NCI-H1417 (cell line): ENCODE measurements at places on chromosomes 13 and 19.

- DNase-seq, result peak; percentile 78
These were observed 10.7 kb downstream of the PTGIR start for GRCh38 chr19:46614114-46614722.

DNA sequence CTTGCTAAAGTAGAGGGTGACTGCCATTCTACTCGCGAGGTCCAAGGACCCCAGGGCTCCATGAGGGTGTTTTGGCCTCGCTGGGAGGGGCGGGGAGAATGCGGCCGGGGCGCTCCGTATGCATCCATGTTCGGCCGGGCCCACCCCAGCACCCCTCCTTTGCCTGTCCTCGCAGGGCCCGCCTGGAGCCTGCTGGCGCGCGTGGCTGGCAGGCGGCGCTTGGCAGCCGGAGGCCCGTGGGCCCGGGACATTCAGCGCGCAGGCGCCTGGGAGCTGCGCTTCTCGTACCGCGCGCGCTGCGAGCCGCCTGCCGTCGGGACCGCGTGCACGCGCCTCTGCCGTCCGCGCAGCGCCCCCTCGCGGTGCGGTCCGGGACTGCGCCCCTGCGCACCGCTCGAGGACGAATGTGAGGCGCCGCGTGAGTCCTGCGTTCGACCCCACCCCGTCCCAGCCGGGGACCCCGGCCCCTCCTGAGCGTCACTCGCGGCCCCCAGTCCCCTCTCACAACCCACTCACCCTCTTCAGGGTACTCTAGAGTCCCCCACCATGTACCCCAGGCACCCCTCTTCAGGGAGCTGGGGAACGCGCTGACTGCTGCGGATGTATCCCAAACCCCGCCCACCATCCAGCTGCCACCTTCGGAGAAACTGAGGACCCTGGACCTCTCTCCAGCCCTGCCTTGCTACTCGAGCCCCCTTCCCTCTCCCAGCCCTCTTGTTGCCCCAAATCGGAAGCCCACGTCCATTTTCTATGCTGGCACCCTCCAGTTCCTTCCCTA lies 4.1 kb downstream of the DLL3 start:
- DNase-seq, result no peak

- no peak for DNase-seq
These were observed 45.3 kb downstream of the ACTN4 start for GRCh38 chr19:38692458-38693379.

- no peak for DNase-seq
These were observed 13.8 kb upstream of the OR10H1 start for GRCh38 chr19:15829306-15829698.

GRCh38 chr19:56145698-56146097 lies 4.6 kb downstream of the ZNF444 start:
- no peak for DNase-seq

DNA sequence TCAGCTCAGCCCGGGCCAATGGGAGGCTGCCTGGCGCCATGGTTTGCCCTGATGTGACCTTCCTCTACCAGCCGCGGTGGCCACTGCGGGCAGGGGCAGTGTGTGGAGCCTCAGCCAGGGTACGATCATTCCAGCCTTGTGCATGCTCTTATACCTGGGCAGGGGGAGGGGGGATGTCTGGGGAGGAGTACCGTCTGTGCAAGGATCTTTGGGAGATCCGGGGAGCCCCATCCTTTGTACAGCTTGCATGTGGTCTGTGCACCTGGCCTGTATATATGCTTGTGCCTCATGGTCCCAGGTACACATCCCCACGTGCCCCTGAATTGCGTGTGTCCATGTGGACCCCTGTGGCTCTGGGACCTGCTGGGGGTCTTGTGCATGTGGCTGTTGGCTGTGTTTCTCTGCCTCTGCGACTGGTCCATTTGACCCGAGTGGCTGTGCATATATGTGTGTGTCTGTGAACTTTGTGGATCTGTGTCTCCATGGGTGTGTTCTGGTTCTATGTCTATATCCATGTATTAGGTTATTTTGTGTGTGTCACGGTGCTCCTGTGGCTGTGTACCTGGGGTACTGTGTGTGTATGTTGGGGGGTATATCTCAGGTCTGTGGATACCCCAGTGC lies 12.8 kb upstream of the NANOS3 start:
- peak; percentile 62 for DNase-seq

GRCh38 chr13:102367836-102368235 lies 34.0 kb downstream of the FGF14 start:
- DNase-seq, result no peak

DNA sequence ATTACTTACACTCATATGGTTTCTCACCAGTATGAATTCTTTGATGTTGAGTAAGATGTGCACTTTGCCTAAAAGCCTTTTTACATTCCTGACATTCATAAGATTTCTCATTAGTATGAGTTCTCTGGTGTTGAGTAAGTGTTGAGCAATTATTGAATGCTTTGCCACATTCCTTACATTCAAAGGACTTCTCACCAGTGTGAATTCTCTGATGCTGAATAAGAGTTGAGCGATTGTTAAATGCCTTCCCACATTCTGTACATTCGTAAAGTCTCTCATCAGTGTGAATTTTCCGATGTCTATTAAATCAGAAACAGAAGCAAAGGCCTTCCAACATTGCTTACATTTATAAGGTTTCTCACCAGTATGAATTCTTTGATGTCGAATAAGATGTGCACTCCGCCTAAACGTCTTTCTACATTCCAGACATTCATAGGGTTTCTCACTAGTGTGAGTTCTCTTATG lies 14.2 kb upstream of the ZFP30 start:
- no peak for DNase-seq

GRCh38 chr13:99704390-99704789 lies 203.1 kb downstream of the TM9SF2 start:
- peak; percentile 97 for DNase-seq
